HCEC 1CT (cell line): ENCODE measurements at places on chromosomes 16 and 17.

- DNase-seq = no peak
Measured at GRCh38 chr16:683396-684070, 601 bp downstream of the JMJD8 start.

GRCh38 chr16:67666032-67666551 is 458 bp downstream of the ENKD1 start:
- DNase-seq = peak; percentile 34

- DNase-seq = no peak
Measured at GRCh38 chr17:15451680-15452079, 15.7 kb downstream of the CDRT4 start.

GRCh38 chr16:64975821-64976220 is 146.0 kb downstream of the CDH11 start:
- peak; percentile 7 for DNase-seq

DNA sequence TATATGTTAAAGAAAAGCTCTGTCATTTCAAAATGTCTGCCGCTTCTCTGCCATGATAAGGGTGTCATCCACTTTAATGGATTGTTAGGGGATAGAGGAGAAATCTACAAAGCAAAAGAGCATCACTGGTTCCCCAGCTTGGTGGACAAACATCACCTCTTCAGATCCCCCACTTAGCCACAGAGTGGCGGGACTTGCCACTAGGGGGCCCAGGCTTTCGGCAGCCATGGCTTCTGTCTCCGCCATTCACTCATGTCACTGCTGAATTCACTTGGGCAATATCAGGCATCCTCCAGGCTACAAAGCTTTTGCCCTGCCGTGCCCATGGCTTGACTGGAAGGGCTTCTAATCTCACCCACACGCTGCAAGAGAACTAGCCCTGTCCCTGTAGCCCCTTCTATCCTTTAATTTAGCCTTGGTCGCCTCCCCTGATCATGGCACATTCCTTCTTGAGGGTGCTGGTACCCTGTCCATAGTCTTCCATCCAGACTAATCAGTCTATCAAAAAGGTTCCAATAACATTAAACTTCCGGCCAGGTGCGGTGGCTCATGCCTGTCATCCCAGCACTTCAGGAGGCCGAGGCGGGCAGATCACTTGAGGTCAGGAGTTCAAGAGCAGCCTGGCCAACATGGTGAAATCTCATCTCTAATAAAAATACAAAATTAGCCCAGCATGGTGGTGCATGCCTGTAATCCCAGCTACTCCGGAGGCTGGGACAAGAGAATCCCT is 34.7 kb downstream of the SBK1 start:
- DNase-seq = peak; percentile 42

DNA sequence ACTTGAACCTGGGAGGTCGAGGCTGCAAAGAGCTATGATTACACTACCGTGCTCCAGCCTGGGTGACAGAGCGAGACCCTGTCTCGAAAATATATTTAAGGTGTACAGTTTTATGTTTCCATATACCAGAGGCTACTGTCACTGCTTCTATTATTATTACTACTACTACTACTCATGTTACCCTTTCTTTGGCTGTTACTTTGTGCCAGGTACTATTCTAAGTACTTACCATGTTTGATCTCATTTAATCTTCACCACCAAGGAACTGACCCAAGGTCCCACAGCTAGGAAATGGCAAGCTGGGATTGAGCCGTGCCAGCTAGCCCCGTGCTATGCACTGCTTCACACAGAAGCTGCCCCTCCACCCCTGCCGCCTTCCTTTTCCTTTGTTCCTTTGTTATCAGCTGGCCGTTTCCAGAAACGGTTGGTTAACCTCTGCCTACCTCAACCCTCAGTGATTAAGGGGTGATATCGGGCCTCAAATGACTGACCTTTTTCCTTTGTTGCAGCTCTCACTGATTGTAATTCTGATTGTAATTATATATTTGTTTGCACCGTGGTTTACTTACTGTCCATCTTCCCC is 78.4 kb downstream of the ABCC1 start:
- no peak for DNase-seq

- no peak for DNase-seq
Measured at GRCh38 chr17:82435103-82435502, 15.4 kb downstream of the CYBC1 start.

GRCh38 chr17:38512473-38513058 is 84.3 kb downstream of the ARHGAP23 start:
- DNase-seq = no peak

- DNase-seq = no peak
Measured at GRCh38 chr17:78576389-78577112, 645 bp downstream of the DNAH17 start.

GRCh38 chr16:65570261-65570660 is 448.4 kb upstream of the CDH11 start:
- DNase-seq = no peak

DNA sequence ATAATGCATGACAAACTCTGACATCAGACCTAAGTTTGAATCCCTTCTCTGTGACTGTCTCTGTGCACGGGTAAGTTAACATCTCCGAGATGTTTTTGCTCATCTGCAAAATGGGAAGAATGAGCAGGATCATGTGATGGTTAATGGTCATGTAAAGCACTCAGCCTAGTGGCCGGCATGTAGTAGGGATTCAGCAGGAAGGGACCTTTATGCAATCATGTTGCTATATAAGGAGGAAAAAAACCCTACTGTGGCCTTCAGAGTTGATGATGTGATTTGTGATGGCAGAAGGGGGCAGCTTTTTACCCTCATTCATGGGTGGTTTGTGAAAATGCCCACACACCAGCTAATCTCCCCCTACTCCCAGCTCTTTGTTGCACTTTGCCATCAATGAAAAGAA is 24.1 kb downstream of the CLEC16A start:
- DNase-seq = no peak

GRCh38 chr17:6435968-6436367 is 1.0 kb upstream of the AIPL1 start:
- DNase-seq = peak; percentile 56

DNA sequence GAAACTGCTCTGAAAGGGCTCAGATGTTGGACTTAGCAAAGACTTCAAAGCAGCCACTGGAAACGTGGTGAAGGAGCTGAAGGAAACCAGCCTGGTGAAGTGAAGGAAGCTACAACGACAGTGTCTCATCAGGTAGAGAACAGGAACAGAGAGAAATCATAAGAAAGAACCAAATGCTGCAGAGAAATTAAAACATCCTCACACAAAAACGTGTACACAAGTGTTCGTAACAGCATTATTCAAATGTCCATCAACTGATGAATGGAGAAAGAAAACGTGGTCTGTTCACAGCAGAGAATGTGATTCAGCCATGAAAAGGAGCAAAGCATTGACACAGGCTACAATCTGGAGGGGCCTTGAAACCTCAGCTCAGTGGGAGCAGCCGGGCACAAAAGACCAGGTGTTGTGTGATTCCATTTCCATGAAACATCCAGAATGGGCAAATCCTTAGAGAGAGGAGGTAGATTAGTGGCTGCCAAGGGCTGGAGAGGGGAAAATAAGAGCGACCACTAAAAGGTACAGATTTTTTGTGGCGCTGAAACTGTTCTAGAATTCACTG is 26.9 kb downstream of the IFT140 start:
- no peak for DNase-seq

DNA sequence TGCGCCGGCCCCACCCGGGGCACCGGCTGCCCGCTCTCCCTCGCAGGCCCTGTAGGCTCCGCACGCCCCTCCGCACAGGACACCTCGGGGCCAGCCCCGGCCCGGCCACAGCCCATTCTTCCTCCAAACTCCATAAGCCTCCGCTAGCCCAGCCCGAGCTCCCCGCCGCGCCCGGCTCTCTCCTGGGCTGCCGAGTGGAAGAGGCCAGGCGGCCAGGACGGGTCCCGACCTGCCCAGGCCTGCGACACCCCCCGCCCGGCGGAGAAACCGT is 397 bp downstream of the NCOR1 start:
- DNase-seq = no peak
